ENCODE measurements at places on chromosomes 7 and 10. TPM values are rescaled to one million over a fixed set of nuclear protein-coding genes. Genes with fewer than 3 reads are reported as not detected.

DNA sequence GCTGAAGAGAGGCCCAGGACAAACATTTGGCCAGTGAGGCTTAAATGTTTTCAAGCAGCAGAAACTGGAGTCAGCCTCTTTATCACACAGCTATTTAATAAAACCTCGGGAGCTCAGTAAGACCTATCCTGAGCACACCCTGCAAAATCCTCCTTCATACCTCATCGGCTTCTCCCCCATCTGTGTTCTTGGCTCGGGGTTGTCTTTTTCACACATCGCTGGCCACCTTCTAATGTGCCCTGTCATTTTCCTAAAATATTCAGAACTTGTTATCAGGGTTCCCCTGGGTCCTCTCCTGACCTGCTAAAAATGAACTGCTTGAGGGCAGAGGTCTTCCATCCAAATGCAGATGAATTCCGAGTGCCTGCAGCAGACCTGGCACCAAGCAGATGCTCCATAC, 310.3 kb upstream of the AKR1E2 start:
- no peaks in the 10 kb centered on the region for H3K36me3 ChIP-seq
- DNase-seq: no peak
- no peak overlapping the region for H3K27ac ChIP-seq
- no peak overlapping the region for H3K4me3 ChIP-seq
- no peaks in the 10 kb centered on the region for H3K27me3 ChIP-seq

DNA sequence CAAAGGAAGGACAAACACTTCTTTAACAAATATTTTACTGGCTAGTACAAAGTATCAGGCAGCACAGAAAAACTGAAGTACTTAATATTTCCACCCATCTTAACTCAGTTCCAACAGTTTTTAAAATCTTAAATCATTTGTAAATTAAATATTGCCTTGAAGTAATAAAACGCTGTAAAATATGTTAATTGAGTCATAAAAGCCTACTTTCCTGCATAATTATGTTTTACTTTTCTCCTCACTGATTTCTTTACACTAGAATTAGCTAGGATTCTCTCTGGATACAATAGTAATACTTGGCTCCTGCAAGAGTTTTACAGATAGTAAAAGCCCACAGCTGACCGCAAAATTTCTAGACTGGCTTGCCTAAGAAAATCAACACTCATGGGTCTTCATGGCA, 74.9 kb downstream of the SFMBT2 start:
- H3K4me3 ChIP-seq: no peak overlapping the region
- peaks cover 4% of the 10 kb centered on the region for H3K4me1 ChIP-seq
- H3K27ac ChIP-seq: no peak overlapping the region

DNA sequence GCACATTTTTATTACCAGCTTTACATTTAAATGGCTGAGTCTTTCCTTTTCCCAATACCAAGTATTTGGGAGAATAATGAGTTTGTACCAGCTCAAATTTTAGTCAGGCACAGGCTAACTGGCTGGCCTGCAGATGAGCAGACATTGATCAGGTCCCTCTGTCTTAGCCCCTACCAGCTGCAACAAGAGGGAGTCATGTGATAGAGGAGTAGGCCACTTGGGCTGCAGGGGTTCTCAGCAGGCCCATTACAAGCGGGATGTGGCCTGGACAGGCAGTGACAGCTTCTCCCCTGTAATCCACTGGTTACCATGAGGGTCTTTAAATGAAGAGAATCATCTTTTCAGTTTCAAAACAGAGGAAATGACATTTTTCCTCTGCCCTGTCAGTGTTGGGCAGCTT, 283.6 kb downstream of the SUGCT start:
- no peak for DNase-seq
- no peak overlapping the region for H3K4me3 ChIP-seq
- H3K27ac ChIP-seq: no peak overlapping the region
- no peaks in the 10 kb centered on the region for H3K27me3 ChIP-seq
- H3K36me3 ChIP-seq: no peaks in the 10 kb centered on the region

The FAM13C gene
- total RNA-seq: 56.7 TPM
